ENCODE measurements at places on chromosomes 2 and 18.

GRCh38 chr2:179702912-179703311, 158.5 kb downstream of the ZNF385B start:
- no peak for DNase-seq

GRCh38 chr18:60100778-60101177, 201.0 kb downstream of the PMAIP1 start:
- DNase-seq: no peak

DNA sequence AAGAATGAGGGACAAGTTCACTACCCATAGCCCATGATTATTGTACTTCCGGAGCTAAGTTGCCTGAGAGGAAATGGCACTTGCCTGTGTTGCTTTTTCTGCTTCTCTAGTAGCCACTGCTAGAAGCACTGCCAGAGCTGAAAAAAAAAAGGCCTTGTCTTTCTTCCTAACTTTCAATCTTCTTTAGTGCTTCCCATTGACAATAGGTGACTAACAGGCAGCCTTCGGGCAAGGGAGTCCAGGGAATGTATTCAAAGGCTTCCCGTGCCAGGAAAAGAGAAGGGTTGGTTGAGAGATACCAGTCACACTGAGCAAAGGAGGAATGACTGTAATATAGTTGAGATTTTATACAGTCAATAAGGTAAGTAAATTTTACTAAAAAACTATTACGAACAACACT, 242.0 kb downstream of the CALCRL start:
- no peak for DNase-seq

DNA sequence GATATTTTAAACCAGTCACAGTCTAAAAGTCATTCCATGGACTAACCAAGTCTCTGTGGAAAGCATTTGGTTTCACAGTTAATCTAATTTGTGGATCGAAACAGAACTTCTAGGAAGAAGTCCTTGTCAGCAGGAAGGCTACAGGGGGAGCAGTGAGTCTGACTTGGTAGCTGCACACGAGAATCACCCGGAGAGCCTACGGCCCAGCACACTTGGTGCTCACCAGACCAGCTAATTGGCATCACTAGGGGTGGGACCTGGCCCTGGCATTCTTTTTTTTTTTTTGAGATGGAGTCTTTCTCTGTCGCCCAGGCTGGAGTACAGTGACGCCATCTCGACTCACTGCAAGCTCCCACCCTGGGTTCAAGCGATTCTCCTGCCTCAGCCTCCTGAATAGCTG, 97.7 kb downstream of the ZNF532 start:
- no peak for DNase-seq

GRCh38 chr2:190615555-190616200, 33.2 kb upstream of the NAB1 start:
- DNase-seq: no peak

DNA sequence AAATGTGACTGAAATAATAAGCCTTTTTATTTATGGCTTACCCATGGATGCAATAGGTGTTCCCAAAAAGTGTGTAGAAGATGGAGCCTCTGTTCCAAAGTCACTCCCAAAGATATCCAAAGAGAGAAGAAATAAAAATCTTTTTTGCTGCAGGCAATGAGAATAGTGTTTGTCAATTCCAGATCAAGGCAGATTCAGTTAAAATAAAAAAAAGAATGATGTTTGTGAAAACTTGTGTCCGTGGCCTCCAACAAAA, 43.9 kb downstream of the COMMD1 start:
- DNase-seq: no peak

GRCh38 chr2:239596792-239597191, 196.0 kb upstream of the HDAC4 start:
- DNase-seq: no peak

- DNase-seq: no peak
These were observed 229.7 kb downstream of the DYSF start for GRCh38 chr2:71683070-71683469.

GRCh38 chr2:28670856-28671255, 80.8 kb upstream of the PPP1CB start:
- DNase-seq: no peak

DNA sequence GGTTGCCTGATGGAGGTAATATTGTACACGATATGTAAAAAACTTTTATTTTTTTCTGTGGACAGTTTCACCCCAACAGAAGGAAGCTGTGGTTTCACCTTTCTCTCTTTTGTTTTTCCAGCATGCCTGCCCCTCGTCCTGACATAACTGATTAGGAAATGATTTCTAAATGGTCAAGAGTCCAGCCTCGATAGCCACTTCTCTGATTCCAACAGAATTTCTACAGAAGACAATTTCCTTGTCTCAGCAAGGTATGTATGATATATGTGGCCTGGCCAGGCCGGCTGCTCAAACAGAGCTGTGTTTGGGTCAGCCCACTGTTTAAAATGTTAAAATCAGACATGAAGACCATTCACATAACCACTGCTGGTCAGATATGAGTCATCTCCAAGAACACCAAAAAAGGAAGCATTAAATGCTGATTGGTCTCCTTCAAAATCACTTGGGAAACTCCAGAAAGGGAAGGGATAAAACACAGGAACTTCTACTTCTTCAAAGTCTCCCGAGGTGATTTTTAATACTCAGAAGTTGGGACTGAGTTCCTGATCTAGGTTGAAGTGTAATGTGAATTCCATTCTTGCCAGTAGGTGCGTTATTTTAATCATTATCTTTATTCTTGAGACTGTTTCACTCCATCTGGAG, 22.3 kb downstream of the ATP8B1 start:
- DNase-seq: no peak

GRCh38 chr2:189913821-189914220, 129.6 kb downstream of the PMS1 start:
- no peak for DNase-seq

GRCh38 chr2:181458871-181459270, 1.7 kb downstream of the ITGA4 start:
- no peak for DNase-seq

DNA sequence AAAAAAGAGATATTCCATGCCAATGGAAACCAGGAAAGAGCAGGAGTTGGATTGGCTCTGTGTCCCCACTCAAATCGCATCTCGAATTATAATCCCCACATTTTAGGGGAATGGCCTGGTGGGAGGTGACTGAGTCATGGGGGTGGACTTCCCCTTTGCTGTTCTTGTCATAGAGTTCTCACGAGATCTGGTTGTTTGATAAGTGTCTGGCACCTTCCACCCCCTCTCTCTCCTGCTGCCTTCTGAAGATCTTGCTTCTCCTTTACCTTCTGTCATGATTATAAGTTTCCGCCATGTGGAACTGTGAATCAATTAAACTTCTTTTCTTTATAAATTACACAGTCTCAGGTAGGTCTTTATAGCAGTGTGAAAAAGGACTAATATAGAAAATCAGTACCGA, 355.6 kb downstream of the NBAS start:
- DNase-seq: no peak

GRCh38 chr2:179341152-179341866, 76.7 kb upstream of the SESTD1 start:
- no peak for DNase-seq

DNA sequence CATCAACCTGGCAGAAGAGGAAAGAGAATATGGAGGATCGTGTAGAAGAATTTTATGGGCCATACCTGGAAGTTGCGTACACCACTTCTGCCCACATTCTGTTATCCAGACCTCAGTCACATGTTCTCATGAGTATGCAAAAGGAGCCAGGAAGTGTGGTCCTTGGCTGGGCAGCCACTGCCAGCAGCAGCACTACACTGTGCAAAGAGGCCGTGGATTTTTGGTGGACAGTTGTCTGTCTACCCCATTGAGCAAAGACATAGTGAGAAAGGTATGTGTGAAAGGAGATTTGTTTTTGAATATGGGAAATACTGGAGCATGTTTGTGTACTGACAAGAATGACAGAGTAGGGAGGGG, 68.1 kb downstream of the SDC1 start:
- no peak for DNase-seq

GRCh38 chr2:71557321-71557720, 104.0 kb downstream of the DYSF start:
- DNase-seq: no peak

DNA sequence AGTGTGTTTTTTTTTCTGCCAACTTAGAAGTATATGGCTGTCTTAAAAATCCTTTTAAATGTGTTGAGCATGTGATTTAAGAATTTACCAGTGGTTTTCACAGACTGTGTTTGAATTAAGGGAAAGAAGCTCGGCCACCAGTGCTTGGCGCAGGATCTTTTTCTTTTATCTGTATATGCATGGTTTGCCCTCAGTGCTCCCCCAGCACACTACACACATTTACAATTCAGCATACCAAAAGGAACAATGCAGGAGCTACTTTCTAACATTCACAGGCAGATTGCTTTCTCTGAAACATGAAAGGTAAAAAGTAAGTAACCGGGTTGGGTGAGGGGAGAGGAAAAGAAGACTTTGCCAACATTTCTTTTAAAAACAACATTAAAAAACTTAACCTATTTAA, 3.9 kb downstream of the SALL3 start:
- DNase-seq: no peak

DNA sequence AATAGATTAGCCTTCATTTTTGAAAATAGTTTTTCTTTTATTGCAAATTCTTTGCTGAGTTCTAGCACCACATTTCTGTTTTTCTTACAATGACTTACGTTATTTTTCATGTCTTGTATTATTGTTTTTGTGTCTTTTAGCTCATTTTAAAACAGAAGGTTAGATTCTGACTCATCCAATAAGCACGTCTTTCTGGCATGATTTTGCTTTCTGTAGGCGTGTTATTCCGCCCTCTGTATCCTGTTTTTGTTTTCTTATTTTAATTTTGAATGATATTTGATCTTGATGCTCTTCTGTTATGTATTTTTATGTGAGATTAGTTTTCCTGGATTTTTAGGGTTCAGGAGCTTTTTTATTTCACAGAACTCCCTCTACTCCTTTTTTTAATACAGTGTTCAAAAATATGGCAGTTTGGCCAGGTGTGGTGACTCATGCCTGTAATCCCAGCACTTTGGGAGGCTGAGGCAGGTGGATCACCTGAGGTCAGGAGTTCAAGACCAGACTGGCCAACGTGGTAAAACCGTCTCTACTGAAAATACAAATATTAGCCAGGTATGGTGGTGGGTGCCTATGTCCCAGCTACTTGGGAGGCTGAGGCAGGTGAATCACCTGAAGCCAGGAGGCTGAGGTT, 145.0 kb downstream of the CLIP4 start:
- no peak for DNase-seq

GRCh38 chr2:222297600-222297935, 1.2 kb downstream of the PAX3 start:
- DNase-seq: no peak

- DNase-seq: no peak
These were observed 147.8 kb upstream of the SPHKAP start for GRCh38 chr2:228329282-228329681.

DNA sequence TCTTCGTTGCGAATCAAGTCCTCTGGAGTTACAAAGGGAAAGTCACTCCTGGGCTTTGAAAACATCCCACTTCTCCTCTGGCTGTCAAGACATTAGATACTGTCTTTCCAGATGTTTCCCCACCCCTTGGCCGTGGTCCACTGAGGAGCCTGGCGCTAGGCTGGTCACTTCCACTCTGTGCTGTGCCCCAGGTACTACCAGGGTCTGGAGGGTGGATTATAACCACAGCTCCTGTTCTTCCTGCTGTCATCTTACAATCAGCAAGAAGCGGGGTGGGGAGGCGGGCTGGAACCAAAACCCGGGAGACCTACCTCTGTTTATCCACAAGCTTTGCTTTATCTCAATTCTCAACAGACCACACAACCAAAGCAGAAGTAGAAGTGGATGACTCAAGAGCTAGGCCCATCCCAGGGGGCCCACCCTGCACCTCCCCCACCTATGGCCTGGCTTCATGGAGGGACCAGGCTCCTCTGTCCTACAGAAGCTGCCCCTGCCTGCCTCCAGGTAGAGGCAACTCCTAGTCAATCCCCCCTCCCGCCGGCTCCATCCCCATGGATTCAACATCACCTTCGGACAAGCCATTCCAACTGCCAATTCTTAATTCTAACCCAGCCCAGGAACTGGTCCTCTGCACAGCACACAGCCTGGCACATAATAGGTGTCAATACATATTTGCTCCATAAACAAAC, 17.8 kb downstream of the SMAD7 start:
- no peak for DNase-seq

- no peak for DNase-seq
These were observed 815 bp downstream of the GPBAR1 start for GRCh38 chr2:218261423-218262236.

DNA sequence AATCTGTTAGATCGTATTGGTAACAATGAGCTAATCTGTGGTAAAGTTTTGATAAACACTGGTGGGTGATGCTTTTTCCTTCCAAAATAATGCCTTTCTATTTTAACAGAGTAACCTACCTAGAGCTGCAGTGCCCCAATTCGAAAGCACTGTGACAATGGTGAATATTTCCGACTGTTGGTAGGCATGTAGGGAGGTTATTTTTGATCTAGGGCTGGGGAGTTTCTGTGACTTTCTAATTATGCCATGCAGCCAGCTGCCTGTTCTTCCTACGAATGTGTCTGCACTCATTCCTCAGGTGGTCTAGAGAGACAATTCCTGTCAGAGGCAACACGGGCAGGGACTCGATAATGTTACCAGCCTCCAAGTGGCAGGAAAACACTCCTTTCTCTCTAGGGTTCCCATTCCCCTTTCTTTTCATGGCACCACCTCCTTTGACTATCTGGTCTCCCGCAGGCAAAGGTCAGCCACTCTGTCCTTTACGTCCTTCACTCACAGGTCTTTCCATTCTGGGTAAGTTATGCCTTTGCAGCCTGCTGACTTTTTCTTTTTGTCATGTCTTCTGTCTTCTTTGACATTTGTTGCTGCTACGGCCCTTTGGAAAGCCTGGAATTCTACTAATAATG, 167.2 kb upstream of the MGAT5 start:
- DNase-seq: no peak

DNA sequence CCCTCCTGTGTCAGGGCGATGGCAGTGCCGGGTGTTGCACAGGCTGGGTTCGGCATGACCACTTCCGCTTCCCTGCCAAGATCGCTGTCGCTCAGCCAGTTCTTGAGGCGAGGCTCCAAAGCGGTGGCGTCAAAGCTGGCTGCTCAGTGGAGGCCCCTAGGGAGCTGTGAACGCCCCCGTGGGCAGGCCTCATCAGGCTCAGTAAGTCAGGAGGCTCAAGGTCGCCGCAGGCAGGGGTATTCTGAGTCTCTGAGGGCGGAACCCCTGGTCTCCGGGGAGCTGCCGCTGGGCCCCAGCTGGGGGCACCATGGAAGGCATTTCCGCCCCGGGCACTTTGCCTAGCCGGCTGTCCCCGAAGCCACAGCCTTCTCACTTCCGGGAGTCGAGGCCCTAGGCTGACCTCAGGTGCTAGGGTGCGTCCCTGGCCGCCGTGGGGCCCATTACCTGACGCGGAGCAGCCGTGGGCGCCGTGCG, 210.4 kb downstream of the SOCS6 start:
- DNase-seq: no peak

DNA sequence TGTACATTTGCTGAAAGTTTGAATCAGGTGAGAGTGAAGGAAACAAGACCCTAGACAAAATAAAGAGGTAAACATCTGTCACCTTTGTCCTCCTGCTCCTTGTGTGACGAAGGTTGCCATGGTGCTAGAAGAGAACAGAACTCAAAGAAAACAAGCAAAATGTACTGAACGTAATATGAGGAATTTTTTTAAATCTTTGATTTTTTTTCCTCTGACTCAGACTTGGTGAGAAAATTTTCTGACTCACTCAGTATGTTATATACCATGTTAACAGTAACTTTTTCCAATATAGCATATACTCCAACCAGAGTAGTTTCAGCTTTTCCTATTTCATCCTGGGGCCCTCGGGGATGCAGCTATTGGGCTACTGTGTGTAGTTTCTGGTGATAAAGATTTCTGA, 2114.6 kb upstream of the PIK3C3 start:
- no peak for DNase-seq

GRCh38 chr2:234686088-234686890, 189.4 kb upstream of the ARL4C start:
- DNase-seq: no peak

Data from thymus (tissue), 14 donors.